Activated CD4-positive, CD25-positive, alpha-beta regulatory T cell (primary cell): ENCODE measurements at places on chromosomes 13 and 19.

DNA sequence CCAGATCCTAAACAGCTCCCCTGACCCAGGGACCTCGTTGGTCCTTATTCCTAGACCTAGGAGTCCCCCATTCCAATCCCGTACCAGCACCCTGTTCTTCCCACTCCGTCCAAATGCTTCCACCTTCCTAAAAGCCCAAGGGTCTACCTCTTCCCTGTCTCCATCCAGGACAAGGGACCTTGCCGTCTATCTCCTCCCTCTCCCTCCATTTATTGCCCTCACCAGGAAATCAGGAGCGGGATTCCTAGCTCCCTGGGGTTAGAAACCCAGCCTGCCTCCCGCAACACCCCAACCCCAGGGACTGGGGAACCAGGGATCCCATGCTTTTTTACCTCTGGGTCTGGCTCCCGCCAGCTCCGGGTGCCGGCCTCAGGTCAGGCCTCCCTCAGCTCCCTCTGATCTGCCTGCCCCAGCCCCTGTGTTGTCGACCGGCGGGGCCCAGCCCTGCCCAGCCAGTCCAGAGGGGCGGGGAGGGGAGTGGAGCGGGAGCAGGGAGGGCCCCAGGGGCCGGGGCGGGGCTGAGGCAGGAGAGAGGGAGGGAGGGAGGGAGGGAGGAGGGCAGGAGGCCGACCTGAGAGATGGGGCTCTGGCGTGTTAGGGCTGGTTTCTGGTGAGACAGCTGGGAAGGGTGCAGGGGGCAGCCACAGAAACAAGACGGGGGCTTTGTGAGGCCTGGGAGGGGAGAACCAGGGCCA, at the start of gene B3GNT8:
Gene B3GNT8, minus strand, starts transcription at position 423 of the 695 bp plus-strand sequence. CDS start 596 bp downstream, outside the sequence.
- DNase-seq = no peak

DNA sequence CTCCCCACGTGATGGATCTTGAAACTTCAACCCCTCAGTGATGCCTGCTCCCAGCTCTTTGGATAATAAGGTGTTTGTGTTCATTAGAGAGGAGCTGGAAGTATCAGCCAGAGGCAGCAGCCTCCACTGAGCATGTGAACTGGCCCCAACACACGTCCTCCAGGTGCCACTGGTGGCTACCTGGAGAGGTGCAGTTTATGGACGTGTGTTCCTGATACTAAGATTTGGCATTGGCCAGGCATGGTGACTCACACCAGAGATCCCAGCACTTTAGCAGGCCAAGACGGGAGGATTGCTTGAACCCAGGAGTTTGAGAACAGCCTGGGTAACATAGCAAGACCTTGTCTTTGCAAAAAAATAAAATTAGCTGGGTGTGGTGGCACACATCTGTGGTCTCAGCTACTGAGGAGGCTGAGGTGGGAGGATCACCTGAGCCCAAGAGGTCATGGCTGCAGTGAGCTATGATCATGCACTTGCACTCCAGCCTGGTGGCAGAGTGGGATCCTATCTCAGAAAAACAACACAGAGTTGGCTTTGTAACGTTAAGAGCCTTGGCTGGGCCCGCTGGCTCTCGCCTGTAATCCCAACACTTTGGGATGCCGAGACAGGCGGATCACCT, 34.4 kb downstream of the SLC25A42 start:
- no peak for DNase-seq

- no peak for DNase-seq
These were observed 63.2 kb downstream of the SHISA2 start for GRCh38 chr13:25988661-25989060.

DNA sequence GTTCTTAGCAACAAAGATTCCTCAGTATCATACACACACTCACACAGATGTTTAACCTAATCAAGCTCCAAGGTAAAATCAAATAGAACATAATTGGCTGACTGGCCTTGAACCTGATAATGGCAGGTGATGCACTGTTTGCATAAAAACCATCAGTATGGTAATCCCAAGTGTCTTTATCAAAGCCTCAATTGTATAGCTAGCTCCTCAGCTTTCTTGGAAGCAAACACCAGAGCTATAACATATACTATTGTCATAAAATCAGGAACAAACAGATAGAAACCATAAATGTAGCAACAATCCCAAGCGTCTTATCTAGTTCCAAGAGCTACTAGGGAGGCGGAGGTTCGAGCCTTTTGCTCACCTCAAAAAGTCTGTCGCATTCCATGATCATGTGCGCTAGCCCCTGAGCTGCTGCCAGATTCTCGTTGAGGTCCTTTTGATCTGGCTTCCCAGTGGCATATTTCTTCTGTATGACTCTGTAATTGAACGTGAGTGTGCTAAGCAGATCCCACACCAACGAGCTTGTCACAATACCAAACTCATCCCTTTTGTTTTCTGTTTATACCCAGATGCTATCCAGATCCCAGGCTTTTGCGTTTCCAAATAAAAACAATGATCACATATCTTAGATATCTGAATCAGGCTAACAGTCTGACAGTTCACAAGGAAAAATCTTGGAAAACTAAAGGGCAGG, 95.3 kb downstream of the KL start:
- DNase-seq = no peak

DNA sequence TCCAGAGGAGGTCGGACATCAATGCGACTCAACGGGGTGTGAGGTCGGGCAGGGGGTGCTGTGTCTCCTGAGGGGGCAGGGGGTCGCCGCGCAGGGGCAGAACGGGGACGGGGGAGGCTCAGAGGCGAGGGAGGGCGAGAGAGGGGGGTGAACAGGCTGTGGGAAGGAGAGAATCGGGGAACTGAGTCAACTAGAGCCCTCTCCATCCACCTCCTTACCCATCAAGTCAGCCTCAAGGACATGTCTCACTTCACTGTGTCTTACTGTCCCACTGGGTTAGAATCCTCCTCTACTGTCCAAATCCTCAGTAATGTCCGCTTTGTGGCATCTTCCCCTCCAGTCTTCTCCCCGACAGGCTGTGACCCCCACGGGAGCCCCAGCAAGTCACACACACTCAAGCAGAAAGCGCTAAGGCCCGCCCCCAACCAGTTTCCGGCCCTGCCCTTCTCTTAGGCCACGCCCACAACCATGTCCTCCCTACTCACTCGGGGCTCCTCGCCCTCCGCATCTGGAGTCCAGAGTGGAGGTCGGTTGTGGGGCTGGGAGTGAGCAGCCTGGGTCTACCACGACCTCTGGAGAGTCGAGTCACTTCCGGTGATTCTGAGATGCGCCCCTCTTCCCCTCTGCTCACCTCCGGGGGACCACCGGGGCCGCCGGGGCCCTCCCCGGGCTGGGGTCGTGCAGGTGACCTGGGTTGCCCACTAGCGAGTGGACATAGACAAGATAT, 9.3 kb downstream of the PLEKHA4 start:
- peak; percentile 69 for DNase-seq

DNA sequence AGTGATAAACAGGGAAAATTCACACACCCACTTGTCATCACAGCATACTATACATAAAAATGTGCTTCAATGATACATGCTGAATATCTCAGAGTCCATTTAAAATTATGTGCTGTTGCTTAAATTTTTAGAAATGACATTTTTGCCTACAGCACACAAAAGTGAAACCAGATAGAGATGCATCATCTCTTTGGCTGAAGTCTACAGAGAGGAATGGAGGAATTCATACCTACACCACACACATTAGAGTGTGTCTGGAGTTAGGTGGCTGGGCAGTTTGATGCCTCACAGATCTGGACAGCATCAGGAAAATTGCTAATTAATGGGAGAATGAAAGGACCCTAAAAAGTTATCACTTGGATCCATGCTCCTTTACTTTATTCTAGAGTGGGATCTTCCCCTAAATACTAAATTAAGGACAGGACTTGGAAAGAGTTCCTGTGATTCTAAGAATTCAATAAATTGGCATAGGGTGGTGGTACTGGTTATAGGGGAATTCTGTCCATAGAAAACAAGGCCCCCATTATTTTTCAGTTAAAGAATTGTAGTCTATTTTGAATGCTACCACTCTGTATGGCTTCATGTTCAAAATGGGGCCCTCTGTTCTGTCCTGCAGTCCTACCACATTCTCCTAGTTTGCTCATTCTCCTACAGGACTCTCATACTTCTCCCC, 41.3 kb downstream of the RCBTB2 start:
- no peak for DNase-seq

DNA sequence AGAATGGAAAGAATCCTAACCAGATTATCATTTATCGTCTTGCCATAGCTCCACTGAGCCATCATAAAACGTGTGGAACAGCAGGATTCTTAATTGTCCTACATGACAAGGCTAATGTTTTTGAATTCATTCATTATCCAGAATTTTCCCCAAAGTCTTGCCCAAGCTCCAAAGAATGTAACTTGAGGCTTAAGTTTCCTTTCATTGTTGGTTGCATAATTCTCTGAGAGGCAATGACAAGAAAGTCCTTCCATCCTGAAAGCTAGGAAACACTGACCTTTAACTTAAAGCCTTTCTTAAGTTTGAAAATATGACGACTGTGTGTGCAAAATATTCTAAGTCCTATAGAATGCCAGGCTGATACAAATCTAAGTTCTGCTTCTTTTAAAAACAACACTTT, 546.1 kb downstream of the SUCLA2 start:
- DNase-seq = no peak

DNA sequence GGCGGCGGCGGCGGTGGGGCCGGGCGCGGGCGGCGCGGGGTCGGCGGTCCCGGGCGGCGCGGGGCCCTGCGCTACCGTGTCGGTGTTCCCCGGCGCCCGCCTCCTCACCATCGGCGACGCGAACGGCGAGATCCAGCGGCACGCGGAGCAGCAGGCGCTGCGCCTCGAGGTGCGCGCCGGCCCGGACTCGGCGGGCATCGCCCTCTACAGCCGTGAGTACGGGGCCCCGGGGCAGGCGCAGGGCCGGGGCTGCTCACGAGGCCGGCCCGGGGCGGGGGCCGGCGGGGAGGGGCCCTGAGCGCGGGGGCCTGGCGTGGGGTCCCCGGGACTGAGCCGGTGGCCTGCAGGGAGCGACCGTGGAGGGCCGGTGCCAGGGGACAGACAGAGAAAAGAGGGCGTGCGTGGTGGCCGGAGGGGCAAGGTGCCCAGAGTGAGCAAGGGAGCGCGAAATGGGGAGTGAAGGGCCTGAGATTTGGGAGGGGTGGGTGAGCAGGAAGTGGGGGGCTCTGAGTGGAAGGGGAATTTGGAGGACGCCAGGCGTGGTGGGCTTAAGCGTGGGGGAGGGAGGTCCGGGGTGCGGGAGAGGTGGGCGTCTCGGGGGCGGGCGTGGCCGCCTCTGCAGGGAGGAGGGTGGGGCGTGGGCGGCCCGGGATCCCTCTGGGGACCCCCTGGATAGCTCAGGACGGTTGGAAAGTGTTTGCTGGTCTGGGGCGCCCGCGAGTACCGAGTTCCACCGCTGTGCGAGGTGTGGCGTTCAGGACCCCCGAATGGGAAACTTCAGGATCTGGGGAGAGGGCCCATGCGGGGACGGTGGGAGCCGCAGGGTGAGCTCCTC, 575 bp downstream of the CARM1 start:
- no peak for DNase-seq

GRCh38 chr13:79541426-79542049, 60.6 kb downstream of the NDFIP2 start:
- DNase-seq = no peak

DNA sequence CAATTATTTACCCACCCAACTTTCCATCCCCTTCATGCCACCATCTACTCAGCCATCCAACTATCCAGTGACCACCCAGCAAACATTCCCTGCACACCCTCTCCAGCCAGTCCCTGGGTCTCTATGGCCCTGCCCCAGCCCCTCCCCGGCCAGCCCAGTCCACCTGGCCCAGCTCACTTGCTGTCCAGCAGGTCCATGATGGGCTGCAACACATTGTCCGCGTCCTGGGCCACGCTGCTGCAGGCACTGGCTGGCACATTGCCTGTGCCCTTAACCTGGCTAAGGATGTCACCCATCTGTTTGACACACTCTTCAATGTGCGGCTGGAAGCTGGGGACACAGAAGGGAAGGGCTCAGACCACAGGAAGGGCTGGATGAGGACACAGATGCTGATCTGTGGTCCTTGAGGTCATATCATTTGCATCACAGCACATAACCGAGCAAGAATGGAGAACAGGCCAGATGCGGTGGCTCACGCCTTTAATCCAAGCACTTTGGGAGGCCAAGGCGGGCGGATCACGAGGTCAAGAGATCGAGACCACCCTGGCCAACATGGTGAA, 61.6 kb downstream of the UNC13A start:
- no peak for DNase-seq

- no peak for DNase-seq
These were observed 36.4 kb downstream of the EPS15L1 start for GRCh38 chr19:16435238-16435917.

DNA sequence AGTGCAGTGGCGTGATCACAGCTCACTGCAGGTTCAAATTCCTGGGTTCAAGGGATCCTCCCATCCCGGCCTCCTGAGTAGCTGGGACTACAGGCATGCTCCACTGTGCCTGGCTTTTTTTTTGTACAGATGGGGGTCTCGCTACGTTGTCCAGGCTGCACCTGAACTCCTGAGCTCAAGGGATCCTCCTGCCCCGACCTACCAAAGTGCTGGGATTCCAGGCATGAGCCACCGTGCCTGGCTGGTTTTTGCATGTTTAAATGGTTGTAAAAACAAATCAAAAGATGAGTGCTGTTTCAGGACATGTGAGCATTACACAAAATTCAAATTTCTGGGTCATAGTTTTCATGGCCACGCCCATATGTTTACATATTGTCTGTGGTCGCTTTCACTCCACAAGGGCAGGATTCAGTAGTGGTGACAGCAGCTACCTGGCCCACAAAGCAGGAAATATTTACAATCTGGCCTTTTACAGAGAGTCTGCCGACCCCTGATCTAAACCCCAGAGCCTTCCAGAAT, 5.3 kb downstream of the MATK start:
- no peak for DNase-seq

- no peak for DNase-seq
These were observed 20.3 kb downstream of the ZC3H4 start for GRCh38 chr19:47093254-47093653.

DNA sequence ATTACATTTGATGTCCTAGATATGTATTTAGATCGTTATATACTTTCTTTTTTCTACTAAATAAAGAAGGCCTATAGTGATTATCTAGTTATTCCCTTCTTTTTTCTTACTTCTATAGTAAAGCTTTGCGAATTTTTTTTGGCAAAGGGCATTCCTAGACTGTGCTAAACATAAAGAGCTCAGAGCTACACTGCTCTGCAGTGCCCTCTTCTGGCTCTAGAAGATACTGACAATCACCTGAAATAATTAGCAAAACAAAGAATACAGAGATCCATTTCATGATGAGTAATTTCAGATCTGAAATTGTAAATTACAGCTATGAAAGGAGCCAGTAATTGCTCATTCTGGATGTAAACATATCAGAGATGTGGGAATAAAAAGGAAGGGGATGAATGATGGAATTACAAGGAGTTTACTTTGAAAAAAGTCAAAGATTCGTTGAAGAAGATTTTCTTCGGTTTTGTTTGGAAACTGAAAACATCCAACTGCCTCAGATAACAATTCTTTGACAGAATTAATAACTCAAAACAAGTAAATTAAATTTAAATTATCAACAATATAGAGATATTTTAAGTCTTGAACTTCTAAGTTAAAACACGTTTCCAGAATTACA, 288.5 kb downstream of the NALCN start:
- DNase-seq = no peak
